G401 (cell line): ENCODE measurements at places on chromosomes 2 and 18.
A peak's percentile ranks its signal among the peaks of the same experiment; 100 is the strongest.

DNA sequence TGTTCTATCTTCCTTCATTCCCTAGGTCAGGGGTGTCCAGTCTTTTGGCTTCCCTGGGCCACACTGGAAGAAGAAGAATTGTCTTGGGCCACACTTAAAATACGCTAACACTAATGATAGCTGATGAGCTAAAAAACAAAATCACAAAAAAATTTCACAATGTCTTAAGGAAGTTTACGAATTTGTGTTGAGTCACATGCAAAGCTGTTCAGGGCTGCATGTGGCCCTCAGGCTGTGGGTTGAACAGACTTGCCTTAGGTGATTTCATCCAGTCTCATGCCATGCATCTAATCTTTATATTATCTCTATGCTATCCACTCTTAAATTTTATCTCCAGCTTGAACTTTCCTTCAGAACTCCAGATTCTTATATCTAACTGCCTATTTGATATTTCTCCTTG is 80.1 kb downstream of the CCDC85A start:
- DNase-seq, result no peak

DNA sequence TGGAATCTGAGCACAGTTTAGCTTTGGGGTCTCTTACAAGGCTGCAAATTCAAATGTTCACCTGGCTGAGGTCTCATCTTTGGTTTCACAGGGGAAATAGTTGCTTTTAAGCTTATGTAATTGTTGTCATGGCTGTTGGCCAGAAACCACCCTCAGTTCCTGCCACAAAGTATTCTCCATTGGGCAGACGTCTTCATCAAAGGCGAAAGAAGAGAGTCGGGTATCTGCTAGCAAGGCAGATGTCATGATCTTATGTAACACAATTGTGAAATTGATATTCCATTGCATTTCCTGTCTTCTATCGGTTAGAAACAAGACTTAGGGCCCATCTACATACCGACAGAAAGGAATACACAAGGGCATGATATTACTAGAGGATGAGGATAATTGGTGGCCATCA is 816.2 kb downstream of the MBD2 start:
- DNase-seq, result no peak

DNA sequence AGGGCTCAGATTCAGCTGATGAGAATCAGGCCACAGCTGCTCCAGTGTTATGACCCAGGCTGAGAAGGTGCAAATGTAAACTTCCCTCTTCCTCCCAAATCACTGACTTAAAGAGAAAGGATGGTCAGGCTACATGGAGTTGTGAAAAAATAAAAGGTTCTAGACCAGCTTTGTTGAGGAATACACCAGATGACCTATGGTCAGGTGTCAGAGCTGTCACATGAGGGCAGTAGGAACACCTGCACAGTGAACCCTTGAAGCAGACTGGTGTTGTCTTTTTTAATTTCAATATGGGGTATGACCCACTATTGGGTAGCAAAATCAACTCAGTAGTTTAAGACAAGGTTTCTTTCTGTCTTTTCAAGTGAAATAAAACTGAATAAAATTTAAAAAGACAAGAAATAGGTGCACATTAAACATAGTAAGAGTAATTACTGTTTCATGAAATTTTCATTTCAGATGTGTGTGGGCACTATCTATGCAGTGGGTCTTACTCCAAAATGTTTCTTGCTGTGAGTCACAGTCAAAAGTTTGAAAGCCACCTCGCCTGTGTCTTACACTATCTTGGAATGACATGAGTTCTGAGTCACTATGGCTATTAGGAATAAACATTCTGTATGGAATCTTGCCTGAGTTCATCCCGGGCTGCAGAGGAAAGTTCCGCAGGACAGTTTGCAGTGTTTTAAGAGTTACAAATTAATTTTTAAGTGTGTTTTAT is 83.6 kb downstream of the ACVR1 start:
- DNase-seq, result no peak

GRCh38 chr2:144708626-144709025 is 188.7 kb upstream of the ZEB2 start:
- peak; percentile 7 for DNase-seq

GRCh38 chr2:218332288-218332687 is 24.4 kb upstream of the CATIP start:
- DNase-seq, result no peak

DNA sequence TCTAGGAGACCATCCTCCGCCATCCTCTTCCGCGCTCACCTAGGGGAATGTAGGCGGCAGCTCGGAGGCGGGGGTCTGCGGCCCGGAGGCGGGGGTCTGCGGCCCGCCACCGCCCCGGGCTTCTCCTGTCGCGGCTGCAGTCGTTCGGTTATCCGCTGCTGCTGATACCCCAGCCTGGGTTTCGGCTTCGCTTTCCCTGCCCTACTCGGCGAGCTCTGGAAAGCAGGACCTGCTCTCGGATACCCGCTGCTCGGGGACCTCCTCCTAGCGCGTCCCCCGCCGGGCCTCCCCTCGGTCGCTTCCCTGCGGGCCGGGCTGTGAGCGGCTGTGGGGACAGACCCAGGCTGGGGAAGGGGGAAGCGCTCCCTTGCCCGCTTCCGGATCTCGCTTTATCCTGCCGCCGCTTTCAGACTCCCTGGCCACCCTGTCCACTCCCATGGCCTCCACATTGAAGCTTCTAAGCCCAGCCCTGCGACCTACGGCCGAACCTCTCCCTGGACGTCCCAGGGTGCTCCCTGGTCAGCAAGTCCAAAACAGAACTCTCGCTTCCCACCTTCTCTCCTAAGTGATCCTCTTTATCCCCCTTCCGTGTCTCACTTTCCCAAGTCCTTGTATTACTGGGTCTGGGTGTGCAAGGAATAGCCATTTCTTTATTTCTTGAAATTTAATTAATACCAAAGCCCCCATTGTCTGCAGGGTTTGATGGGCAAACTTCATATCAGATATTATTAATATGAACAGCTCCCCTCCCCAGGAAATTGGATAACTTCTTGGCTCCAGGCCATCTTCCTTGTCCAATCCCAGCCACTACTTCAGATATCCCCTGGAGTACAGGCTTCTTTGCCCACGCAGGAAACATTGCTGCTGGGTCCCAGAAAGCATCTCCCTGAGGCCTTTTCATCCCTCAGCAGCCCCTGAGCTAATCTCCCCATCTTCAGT is 769 bp downstream of the FKBP1B start:
- peak; percentile 61 for DNase-seq

GRCh38 chr18:77131652-77132368 is 773 bp downstream of the MBP start:
- no peak for DNase-seq

DNA sequence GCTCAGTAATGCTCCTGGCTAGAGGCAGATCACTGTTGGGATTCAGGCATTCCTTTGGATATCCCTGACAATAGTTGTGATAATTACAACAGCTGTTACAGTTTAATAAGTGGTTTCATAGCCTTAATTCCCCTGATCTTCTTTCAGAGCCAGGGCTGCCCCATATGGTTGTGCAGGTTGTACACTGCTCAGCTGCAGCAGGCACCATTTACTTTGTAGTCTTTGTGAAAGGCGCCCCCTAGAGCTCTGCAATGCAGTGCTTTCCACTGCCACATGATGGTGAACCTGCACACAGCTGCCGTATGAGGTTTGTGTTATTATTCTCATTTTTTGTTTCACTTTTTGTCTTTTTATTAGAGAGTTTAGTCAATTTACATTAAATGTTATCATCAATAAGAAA is 239.1 kb downstream of the KCNS3 start:
- no peak for DNase-seq

- no peak for DNase-seq
Measured at GRCh38 chr2:233048569-233049193, 11.5 kb upstream of the INPP5D start.
